ENCODE measurements at places on chromosomes 3 and 15. TPM values are rescaled to one million over a fixed set of nuclear protein-coding genes. Genes with fewer than 3 reads are reported as not detected.

Gene ANKRD63
- not detected for total RNA-seq

Gene ZBTB11
- total RNA-seq: 29.3 TPM

Gene CRABP1
- total RNA-seq: not detected

- H3K27ac ChIP-seq: no peak overlapping the region
- no peaks in the 10 kb centered on the region for H3K4me1 ChIP-seq
- DNase-seq: no peak
- no peak overlapping the region for H3K4me3 ChIP-seq
Observed at GRCh38 chr15:53305101-53305500, 454.4 kb downstream of the WDR72 start.

DNA sequence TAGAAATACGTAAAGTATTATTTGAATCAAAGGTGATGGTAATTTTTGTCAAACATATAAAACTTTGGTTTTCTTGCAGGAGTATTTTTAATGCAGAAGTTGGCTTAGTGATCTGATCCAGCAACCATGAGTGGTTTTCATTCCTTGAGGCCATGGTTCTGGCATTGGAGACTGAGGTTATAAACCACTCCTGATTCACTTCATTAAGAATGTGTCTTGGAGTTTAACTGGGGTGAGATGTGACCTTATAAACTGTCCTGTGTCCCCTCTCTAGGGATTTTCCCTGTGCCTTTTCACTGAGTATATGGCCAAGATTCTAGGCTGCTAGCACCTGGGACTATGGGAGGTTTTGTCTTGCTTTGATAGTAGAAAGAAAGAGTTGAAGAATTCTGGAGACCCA is 94.3 kb downstream of the RYR3 start:
- H3K27me3 ChIP-seq: peaks cover 1% of the 10 kb centered on the region
- no peak for DNase-seq
- H3K4me3 ChIP-seq: no peak overlapping the region
- H3K4me1 ChIP-seq: no peaks in the 10 kb centered on the region
- H3K27ac ChIP-seq: no peak overlapping the region

DNA sequence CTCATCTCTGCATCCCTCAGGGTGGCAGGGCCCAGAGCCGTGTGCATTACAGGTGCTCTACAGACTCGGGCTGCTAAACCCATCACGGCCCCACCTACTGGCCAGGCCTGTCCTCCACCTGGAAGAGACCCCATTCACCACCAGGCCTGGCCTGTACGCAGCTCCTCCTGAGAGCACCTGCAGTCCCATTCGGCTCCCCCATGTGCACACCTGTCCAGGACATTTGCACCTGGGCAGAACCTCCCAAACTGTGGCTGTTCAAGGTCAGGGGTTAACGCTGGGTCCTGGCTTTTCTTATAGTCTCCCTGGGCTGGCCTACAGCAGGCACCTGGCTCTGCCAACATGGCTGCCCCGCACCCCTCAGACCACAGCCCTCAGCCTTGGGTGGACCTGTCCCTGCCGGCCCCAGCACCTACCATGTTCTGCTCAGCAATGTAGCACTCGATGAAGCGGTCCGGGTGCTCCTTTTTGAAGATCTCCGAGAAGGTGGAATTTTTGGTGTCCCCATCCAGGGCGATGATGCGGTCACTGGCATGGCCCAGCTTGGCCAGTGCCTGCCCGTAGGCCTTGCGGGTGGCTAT is 25.7 kb downstream of the TKT start:
- peaks cover 67% of the 10 kb centered on the region for H3K36me3 ChIP-seq
- H3K4me3 ChIP-seq: no peak overlapping the region
- H3K27me3 ChIP-seq: no peaks in the 10 kb centered on the region
